ENCODE measurements at places on chromosomes 16 and 17.

- no peak for DNase-seq
These were observed 210.1 kb upstream of the HS3ST4 start for GRCh38 chr16:25481636-25482035.

DNA sequence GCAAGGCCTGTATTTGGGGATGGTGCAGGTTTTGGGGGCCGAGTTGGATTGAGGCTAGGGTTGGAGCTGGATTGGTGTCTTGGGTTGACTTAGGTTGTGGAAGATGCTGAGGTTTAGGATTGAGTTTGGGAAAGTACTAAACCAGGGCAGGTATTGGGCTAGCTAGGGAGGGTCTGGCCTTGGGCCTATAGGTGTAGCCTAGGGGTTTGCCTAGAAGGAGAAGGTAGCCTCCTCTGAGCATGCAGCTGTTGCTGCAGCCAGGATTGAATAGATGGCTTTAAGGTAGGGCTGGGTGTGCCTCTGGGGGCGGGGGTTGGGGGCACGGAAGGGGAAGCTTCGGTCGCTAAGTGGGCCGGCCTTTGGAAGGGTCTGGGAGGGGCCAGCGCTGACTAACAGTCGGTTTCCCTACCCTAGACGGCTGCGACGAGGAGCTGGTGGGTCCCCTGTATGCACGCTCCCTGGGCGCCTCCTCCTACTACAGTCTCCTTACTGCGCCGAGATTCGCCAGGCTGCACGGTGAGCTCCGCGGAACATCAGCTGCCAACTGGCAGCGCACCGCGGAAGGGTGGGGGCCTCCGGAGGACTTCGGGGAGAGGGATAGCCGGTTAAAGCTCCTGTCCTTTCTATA is 1.2 kb downstream of the CNTNAP1 start:
- DNase-seq: no peak

DNA sequence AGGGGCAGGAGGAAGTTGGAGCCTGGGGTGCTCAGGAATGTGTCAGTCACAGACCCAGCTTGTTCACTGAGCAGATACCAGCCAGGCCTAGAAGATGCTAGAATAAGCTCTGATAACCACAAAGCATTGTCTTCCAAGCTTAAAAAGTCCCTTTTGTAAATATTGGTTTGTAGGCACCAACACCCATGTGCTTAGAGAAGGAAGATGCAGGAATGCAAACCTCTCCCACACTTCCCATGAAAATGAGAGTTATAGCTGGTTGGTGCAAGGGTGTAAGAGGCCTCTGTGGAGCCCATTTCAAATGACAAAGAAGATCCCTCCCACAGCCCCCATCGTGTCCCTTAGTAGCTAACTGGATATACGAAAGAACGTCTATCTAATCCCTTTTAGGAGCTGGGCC is 210.3 kb downstream of the C16orf78 start:
- no peak for DNase-seq

DNA sequence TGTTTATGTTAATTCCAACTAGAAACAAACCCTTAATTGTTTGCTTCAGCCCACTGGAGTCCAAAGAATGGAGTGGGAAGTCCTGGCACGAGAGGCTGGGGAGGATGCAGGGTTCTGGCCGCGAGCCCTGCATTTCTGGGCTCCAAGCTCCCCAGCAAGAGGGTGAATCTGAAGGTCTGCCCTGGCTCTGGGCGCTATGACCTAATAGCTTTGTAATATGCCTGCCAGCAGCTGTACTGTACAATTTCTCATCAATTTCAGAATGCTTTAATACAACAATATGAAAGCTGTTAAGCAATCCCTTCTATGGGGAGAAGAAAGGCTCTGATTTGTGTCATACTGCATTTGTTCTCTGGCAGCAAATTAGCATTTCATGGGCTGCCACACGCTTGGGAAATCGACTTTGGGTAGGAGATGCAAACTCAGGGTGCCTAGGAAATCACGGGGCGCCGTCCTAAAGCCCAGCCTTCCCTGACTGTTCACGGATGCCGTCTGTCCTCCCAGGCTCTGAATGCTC is 43.8 kb downstream of the NDEL1 start:
- no peak for DNase-seq

DNA sequence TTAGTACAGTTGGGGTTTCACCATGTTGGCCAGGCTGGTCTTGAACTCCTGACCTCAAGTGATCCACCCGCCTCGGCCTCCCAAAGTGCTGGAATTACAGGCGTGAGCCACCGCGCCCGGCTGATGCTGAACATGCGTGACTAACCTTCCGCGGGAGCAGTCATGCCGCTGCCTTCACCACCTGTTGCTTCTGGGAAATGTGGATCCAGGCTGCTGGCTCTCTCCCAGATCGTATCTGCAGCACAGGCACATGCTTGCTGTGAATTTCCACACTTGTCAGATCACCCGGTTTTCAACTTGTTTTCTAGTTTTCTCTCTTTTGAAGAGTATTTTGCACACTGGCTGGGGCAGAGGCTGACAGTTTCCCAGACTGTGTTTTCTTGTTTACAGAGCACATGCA is 97.9 kb downstream of the ADCY9 start:
- DNase-seq: no peak

DNA sequence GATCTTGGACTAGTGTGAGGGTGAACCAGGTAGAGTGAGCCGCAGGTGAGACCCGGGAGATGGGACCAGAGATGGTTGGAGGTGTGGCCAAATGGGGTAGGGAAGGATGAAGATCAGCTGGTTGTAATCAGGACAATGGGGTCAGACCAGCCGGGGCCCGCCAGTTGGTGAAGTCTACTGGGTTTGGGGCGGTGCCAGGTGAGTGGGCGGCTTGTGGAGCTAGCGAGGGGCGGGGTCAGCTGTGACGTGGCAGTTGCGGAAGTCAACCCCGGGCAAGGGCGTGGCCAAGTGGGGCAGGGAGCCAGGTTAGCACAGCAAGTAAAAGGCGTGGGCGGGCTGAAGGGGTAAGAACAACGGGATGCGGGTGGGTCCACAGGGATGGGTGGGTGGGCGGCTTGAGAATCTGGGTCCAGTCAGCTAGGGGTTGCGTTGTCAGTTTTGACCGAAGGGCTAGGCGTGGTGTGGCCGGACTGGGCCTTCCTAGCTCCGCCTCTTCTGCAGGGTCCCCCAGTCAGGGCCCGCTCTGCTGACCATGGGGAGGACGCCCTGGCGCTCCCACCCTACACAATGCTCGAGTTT is 25.5 kb upstream of the ALKBH5 start:
- peak; percentile 89 for DNase-seq

- no peak for DNase-seq
These were observed 1.7 kb upstream of the ANKRD13B start for GRCh38 chr17:29591146-29591736.

DNA sequence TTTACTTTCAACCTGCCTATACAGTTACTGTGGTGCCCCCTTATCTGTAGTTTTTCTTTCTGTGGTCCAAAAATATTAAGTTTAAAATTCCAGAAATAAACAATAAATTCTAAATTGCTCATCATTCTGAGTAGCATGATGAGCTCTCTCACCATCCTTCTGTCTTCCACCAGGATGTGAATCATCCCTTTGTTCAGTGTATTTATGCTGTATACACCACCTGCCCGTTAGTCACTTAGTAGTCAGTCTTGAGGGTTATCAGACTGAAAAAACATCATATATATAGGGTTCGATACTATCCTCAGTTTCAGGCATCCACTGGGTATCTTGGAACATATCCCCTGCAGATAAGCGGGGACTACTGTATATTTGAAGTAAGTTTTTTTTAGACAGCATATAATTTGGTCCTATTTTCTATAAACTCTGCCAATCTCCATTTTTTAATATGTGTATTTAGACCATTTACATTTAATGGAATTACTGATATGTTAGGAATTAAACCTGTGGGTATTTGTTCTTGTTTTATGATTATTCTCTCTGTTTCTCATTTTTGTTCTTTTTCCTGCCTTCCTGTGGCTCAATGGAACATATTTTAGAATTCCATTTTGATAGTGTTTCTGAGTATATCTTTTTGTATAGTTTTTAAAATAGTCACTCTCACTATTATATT is 31.0 kb downstream of the TBX21 start:
- DNase-seq: no peak

DNA sequence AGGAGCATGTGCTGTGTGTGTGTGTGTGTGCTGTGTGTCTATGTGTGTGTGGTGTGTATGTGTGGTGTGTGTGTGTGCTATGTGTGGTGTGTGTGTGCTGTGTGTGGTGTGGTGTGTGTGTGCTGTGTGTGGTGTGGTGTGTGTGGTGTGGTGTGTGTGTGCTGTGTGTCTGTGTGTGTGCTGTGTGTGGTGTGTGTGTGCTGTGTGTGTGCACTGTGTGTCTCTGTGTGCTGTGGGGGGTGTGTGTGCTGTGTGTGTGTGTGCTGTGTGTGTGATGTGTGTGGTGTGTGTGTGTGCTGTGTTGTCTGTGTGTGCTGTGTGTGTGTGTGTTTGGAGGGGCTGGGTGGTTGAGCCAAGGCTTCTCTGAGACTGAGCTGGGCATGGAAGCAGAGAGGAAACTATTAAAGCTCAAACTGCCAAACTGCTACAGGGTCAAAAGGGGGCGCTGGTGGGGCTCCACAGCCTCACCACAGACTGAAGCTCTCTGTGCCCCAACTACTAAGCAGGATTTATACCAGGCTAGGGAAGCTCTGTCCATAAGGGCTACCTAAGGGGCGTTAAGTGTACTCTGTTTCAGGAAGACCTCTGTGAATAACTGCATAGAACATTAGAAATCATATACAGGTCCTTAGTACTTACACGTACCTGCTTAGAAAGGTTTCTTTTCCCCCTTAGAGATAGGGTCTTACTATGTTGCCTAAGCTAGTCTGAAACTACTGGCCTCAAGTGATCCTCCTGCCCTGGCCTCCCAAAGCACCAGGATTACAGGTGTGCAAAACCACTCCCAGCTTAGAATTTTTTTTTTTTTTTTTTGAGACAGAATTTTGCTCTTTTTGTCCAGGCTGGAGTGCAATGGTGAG is 27.8 kb upstream of the GHDC start:
- peak; percentile 53 for DNase-seq

DNA sequence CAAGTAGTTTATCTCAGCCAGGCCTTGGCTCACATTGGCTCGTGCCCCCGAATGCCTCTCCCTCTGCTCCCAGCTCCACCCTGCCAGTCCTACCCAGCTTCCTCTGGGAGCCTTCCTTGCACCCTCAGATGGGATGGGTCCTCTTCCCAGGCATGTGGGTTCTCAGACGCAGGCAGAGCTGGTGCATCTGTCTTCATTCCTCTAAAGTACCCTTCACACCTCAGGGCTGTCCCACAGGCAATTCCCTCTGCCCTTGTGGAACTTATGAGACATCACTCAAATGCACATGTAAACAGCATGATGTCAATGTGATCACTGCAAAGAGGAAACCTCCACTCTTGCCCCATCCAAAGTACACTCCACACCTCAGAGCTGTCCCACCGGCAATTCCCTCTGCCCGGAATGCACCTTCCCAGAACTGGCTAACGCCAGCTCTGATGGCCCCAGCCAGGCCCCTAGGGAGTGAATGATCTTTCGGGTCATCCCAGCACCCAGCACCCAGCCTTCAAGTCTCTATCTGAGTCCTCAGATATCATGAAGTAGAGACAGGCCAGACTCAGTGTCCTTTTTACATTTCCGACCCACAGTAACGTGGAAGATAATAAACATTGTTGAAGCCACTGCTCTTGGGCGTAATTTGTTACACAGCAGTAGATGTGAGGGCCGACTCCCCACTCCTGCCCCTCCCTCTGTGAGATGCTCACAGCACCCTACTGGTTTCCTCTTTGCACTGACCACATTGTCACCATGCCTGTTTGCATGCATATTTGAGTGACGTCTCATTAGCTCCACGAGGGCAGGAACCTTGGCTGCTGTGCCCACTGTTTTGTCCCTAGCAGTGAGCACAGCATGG is 85.4 kb downstream of the N4BP1 start:
- no peak for DNase-seq

DNA sequence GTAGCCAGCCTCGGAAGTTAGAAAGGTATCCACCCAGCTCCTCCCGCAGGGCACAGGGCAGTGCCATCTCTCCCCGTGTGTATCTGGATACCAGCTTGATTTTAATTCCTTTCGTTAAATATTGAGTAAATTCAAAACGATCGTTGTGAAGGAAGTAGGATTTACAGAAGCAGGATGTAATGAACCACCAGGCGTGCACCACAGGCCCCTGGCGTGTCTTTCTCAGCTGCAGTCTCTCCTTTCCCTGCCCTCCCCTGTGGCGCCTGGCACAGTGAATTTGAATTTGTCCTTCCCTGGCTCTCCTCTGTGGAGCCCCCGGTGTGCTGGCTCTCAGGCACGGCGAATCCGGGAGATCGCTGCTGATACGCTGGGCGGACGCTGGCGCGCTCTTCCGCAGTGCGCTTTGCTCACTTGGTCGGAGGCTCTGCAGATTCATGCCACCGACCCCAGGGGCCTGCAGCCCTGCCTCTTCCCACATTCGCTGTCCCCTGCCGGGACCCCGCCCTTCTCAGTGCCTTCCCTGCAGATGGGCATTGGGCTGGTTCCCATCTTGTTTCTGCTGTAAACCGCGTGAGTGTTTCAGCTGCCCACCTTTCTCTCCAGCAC is 164.6 kb downstream of the RPTOR start:
- no peak for DNase-seq

DNA sequence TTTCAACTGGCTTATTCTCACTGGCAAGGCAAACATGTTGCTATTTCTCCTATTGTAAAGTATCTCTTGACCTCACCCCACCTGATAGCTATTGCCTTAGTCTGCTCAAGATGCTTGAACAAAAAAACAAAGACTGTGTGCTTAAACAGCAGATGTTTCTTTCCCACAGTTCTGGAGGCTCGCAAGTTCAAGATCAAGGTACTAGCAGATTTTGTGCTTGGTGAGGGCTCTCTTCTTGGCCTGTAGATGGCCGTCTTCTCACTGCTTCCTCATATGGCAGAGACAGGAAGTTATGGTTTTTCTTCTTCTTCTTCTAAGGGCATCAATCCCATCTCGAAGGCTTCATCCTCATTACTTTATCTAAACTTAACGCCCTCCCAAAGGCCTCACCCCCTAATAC is 109.7 kb upstream of the CLEC3A start:
- no peak for DNase-seq

DNA sequence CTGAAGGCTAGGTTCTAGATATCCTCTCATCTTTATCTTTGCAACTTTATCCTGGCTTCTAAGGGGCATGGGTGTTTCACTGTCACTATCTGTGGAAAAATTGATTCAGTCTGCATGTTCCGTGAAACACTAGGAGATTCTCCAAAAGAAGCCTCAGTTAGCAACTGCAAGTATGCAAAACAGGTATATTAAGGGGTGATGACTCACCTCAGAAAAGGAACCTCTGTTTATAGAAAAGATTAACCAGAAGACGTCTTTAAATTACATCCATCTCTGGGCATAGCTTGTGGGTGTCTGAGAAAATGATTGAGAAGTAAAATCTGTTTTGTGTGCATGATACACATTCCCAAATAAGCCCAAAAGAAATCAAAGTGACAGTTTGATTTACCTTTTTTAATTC is 353.8 kb upstream of the HSBP1 start:
- DNase-seq: no peak

DNA sequence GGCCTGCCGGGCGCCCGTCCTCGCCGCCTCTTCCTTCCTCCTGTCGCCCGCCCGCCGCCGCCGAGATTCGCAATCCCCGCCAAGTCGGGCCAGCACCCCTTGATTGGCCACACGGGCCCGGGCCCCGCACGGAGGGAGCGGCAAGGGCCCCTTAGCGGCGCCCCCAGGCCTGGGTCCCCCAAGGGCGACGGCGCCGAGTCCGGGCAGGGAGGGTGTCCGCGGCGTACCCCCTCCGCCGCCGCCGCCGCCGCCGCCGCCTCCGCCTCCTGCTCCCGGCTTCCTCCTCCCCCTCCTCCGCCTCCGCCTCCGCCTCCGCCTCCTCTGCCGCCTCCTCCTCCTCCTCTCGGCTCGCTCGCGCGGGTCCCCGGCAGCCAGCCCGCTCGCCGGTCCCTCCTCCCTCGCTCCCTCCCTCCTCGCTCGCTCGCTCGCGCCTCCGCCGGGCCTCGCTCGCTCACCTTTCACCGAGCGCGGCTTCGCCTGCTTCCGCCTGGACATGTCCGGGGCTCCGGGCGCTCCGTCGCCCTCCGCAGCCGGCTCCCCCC is 561 bp downstream of the ZNF423 start:
- peak; percentile 31 for DNase-seq
